ENCODE measurements at places on chromosomes 5 and 9.

DNA sequence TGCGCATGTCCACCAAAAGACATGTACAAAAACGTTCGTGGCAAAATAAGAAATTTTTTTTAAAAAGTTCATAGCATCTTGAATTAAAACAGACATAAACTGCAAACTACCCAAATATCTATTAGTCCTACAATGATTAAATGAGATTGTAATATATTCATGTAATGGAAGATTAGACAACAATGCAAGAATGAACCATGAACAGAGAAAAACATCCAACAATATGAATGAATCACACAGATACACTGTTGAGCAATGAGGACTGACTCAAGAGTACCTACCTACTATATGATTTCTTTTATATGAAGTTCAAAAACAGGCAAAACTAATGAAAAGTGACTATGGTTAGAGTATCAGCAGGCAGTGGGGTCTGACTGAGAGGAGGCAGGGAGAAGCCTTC, 17.9 kb upstream of the CTNNAL1 start:
- no peak for DNase-seq

- DNase-seq, result peak; percentile 38
These were observed 108.6 kb downstream of the ACER2 start for GRCh38 chr9:19517202-19517942.

- no peak for DNase-seq
These were observed 44.1 kb downstream of the STK10 start for GRCh38 chr5:172143875-172144274.

DNA sequence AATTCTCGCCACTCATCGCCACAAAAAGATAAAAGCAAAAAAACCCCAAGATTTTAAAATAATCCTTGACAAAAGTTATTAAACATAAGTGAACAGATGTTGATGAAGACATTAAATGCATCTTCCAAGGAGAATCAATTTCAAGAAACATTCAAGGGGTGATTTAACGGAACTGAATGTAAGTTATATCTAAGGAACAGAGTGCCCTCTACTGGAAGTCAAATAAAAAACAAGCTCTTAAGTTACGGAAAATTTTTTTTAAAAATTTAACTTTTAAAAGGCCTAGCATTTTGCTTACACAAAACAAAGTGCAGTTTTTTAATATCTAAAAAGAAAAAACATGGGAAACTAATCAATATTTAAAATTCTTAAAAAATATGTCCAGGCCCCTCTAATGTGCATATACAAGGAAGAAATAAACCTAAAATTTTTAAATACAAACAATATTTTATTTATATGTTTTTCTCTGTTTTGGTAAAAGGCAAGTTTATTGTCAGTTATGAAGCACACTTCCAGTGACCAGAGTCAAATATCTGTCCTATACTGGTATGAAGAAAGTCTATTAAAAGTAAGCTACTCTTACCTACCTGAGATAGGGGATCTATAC, 28.0 kb downstream of the TEX10 start:
- DNase-seq, result peak; percentile 76

GRCh38 chr9:116928884-116929283, 241.8 kb downstream of the TRIM32 start:
- DNase-seq, result no peak

GRCh38 chr5:135729321-135729786, 105.1 kb upstream of the SLC25A48 start:
- DNase-seq, result peak; percentile 51

DNA sequence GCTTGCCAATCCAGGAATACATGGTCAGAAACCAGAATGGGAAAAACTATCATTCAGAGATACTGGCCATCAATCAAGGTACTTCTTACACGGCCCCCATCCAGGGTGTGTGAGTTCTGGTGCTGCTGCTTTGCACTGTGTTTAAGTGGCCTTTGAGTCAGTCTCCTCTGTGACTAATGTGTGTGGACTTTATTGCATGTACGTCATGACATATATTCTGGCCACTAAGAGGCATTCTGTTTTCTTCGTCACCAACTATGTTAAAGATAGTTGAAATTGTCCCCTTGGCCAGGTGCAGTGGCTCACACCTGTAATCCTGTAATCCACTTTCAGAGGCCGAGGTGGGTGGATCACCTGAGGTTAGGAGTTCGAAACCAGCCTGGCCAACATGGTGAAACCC, 8.5 kb downstream of the EXOSC3 start:
- no peak for DNase-seq

GRCh38 chr9:71729816-71730526, 38.3 kb downstream of the CEMIP2 start:
- DNase-seq, result peak; percentile 77

DNA sequence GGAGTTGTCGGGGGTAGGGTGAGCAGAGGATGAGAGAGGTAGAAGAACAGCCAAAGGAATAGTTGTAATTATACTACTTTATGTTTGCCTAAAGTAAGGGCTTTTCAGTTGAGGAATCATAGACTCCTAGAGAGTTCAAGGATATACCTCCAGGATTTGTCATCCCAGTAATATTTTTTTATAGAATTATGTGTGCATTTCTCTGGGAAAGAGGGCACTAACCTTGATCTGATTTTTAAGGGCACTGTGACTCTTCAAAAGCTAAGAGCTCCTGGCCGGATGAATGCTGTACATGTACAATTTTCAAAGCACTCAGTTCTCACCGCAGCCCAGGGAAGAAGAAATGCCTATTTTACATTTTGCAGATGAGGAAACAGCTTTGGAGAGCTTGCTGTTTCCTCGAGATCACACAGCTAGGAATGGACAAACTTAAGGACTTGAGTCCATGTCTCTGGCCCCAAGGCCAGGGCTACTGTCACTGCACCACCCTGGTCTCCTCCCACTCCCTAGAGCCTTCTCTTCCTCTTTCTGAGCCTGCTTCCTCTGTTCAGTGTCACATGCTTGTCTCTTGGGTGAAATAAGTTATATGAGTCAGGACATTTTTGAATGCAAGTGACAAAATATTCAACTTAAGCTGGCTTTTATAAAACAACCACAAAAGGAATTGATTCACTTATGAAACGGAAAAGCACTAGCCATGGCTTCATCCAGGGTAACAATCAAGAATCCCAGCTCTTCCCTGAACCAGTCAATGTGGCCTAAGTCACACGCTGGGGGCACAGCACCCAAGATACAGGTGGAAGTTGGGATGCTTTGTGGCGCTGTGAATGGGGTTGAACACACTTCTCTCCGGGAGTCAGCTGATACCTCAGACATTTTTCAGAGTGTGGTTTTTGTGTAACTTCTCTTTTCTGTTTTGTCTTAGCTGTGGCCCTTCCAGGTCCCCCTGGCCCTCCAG, 45.7 kb upstream of the TGFBR1 start:
- peak; percentile 90 for DNase-seq

- DNase-seq, result no peak
These were observed 13.6 kb upstream of the OLFM1 start for GRCh38 chr9:135073741-135074305.

DNA sequence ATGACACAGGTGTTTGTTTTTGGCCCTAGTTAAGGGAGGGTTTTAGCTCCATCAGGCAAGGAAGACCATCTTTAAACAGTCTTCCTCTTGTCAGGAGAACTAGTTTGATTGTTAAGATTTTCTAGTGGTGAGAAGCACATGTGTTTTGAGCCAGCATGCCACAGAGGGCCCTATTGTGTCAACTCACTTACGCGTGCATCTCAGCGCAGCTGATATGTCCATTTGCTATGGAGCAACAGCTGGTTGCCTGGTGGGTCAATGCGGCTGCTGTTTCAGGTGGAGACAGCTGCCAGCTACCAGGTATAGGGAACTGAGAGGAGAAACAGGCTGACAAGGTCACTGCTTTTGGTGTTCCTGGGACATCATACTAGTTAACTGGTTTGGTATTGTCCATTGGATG, 100.5 kb upstream of the PRRC1 start:
- no peak for DNase-seq

GRCh38 chr5:153485641-153486040, 4.8 kb upstream of the GRIA1 start:
- no peak for DNase-seq

DNA sequence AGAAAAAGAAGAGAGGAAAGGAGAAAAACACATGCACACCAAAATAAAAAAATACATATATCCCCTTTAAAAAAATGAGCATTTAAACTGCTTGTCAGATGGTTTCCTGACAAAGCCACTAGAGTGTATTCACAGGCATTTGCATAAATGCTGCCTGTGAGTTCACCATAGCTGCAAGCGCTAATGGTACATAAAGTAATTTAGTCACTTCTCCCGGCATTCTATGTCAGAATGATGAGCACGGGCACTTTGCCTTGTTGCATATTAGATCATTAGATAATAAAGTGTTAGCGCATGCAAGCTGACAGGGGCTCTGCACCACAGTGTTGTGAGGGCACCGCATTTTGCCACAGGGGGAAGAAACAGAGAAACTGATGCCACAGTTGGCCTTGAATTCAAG, 280.6 kb downstream of the EBF1 start:
- peak; percentile 42 for DNase-seq

- DNase-seq, result peak; percentile 76
These were observed 38.6 kb upstream of the CEMIP2 start for GRCh38 chr9:71806901-71807307.

GRCh38 chr5:128062172-128062746, 21.3 kb upstream of the SLC12A2 start:
- DNase-seq, result no peak

DNA sequence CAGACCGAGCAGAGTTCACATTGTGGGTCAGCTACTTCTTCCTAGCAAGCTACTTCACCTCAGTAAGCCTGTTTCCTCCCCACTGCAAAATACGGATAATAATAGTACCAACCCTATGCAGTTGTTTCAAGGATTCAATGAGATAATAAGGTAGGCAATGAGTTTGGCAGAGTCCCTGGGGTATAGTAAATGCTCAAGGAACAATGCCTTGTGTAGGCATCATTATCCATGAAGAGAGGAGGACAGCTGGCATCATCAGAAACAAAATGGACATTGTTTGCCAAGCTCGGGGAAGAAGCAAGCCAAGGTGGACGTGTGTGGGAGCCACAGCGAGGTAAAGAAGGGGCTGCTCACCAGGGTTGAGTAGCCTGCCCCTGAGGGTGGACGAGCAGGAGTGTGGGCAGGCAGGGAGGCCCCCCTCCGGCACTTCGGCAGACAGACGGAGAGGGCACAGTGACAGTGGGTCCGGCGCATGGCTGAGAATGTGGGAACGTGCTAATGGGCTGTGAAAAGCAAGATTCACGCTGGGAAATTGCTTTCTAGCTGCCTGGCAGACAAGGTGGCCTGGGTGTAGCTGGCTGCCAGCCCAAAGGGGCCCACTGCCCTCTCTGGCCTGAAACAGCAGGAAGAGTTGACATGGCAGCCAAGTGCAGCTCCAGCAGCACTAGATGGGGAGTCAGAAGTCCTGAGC, 10.1 kb downstream of the CAMK2A start:
- no peak for DNase-seq

- DNase-seq, result peak; percentile 87
These were observed 11.0 kb downstream of the SPINK14 start for GRCh38 chr5:148179234-148179824.

GRCh38 chr9:9950813-9951212, 662.0 kb downstream of the PTPRD start:
- DNase-seq, result no peak

GRCh38 chr5:158392753-158393152, 533.8 kb upstream of the CLINT1 start:
- no peak for DNase-seq

DNA sequence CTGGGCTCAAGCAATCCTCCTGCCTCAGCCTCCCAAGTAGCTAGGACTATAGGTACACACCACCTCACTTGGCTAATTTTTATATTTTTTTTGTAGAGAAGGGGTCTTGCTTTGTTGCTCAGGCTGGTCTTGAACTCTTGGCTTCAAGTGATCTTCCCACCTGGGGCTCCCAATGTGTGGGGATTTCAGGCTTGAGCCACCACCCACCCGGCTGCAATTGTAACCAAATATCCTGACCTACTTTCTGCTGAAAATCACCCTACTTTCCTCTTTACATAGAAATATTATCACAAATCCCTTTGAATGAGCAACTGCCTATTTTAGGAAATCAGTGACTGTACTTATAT, 59.6 kb upstream of the ZNF608 start:
- DNase-seq, result no peak

GRCh38 chr5:82320966-82321365, 42.8 kb upstream of the RPS23 start:
- no peak for DNase-seq

DNA sequence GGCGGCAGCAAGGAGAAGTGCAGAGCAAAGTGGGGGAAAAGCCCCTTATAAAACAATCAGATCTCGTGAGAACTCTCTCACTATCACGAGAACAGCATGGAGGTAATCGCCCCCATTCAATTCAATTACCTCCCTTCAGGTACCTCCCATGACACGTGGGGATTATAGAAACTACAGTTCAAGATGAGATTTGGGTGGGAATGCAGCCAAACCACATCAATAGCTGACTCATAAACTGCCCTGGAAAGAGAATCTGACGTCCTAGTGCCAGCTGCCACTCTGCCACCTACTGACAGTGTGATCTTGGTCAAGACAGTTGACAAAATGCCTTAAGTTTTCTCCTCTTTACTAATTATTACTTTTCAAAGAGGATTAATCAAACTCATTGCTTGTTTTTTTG, 128.3 kb downstream of the GPBP1 start:
- peak; percentile 39 for DNase-seq

DNA sequence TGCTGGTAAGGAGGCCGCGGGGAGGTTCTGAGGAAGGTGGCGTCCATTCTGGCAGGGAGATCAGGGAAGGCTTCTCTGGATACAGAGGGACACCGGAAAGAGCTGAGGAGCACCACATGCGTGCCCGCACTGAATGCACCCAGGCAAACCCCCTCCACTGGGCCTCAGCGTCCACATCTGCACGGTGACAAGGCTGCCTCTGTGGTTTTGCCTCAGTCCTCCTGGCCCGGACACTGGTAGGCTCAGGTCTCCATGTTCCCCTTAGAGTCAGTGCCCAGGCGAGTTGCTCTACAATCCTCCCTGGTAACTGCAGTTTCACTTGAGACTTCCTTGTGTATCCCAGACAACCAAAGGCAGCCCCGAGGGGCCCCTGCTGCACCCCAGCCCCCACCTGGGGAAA, 173.3 kb downstream of the MELK start:
- DNase-seq, result no peak

DNA sequence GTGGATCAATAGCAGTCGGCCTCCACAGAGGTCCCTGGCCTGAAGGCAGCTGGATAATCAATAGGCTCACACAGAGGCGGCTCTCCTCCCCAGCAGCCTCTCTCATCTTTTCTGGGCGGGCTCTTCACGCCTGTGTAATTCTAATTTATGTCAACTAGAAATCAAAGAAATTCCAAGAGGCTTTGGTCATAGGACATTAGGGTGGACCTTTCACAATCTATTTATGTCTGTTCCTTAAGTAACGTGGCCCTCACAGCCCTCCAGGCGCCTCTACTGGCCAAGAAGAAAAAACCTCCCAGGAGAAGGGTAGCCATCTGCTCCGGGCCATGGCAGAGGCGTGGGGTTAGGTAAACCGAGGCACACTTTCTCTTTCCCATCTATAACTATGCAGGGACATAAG, 205.1 kb upstream of the EFNA5 start:
- no peak for DNase-seq

- DNase-seq, result peak; percentile 87
These were observed 19.3 kb downstream of the PPIP5K2 start for GRCh38 chr5:103139264-103139865.

- peak; percentile 26 for DNase-seq
These were observed 337.4 kb upstream of the PUM3 start for GRCh38 chr9:3181049-3181953.

Data from suppressor macrophage treated with lipopolysaccharide for 1 hour (primary cell).